Lower lobe of right lung (tissue), 2 donors: ENCODE measurements at places on chromosomes 2 and 18. TPM values are rescaled to one million over a fixed set of nuclear protein-coding genes. Genes with fewer than 3 reads are reported as not detected.

DNA sequence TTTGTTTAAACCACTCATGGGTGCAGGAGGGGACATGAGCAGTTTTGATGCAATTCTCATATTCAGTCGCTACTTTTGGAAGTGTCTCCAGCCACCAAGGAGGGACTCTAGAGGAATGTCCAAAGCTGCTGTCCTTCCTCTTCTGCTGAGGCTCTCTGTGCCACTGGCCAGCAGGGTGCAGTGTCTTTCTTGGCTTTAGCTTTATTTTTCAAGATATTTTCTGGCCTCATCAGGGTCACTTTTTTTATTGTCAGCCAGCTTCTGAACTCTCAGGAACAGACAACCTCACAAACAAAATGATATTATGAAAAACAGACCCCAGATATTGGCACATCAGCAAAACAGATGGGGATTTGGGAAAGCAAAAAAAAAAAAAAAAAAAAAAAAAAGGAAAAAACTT lies 289.3 kb upstream of the ZSWIM2 start:
- no peak overlapping the region for H3K4me3 ChIP-seq
- no peak overlapping the region for H3K27ac ChIP-seq

Gene GPR35
- total RNA-seq, result 4.7 TPM

- peaks cover 14% of the 10 kb centered on the region for H3K4me1 ChIP-seq
- no peaks in the 10 kb centered on the region for H3K36me3 ChIP-seq
- H3K27ac ChIP-seq, result no peak overlapping the region
- H3K27me3 ChIP-seq, result peaks cover 3% of the 10 kb centered on the region
Measured at GRCh38 chr2:16767789-16768476, 102.3 kb upstream of the CYRIA start.

Gene CTAGE1
- total RNA-seq, result not detected

DNA sequence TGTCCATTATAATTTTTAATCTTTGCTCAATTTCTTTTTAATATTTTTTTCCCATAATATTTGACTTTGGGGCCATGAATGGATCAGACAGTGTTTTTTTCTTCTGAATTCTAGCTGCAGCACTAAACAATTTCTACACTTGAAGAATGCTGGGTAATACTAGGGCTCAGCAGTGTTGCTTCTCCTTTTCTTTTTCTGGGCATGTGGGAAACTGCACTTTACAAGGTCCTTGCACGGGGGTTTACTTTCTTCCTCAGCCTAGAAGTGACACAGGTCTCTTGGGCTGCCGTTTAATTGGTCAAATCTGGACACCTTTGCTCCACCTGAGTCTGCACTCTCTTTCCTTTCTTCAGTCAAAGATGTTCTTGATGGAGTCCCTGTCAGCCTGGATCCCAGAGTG lies 135.4 kb upstream of the APCDD1 start:
- H3K27me3 ChIP-seq, result no peaks in the 10 kb centered on the region
- no peak for DNase-seq
- H3K36me3 ChIP-seq, result no peaks in the 10 kb centered on the region
- no peak overlapping the region for H3K4me3 ChIP-seq

- no peak for DNase-seq
- no peaks in the 10 kb centered on the region for H3K4me1 ChIP-seq
- no peaks in the 10 kb centered on the region for H3K36me3 ChIP-seq
Measured at GRCh38 chr2:198883604-198884003, 574.1 kb downstream of the SATB2 start.

DNA sequence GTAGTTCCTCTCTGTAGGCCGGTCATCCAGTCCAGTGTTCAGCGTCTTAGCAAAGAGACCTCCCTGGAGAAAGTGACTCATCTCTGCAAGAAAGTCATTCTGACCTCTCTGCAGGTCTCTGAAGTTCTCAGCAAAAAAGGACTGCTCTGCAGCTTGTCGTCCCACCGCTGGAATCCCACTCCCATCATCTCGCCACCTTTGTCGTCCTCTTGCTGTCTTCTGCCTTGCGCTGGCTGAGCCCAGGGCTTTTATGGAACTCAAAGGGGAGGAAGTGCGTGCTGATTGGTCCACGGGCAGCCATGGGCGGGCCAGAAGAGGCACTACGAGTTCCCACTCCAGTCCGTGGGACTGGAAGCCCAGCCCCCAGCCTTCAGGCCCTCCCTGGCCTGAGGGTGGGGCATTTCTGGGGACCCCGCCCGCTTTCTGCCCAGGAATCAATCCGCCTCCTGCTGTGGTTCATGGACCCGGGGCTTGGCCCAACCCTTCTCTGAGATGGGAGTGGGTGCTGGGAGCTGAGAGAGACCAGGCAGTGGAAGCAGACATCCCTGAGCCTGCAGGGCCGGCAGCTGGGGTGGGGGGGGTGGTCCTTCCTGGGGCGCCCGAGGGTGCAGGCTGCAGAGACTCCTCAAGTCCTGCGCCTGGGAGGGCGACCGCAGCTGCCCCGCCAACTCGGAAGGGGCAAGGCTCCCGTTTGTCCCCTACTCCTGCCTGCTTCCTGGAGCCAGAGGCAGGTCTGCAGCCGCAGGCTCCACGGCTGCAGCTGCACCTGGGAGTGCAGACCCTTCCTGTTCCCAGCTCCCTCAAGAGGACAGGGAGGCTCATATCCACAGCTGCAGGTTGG lies 660.7 kb upstream of the RAB6C start:
- H3K36me3 ChIP-seq, result no peaks in the 10 kb centered on the region
- H3K4me1 ChIP-seq, result no peaks in the 10 kb centered on the region
- H3K27me3 ChIP-seq, result no peaks in the 10 kb centered on the region
- no peak overlapping the region for H3K4me3 ChIP-seq
- DNase-seq, result no peak

Gene ASPRV1
- total RNA-seq, result 1.9 TPM

Gene TUBA3D
- not detected for total RNA-seq

Gene MREG
- 12.7 TPM for total RNA-seq

Gene LDLRAD4
- total RNA-seq, result 24.6 TPM
